ENCODE measurements at places on chromosomes 3 and 15.

DNA sequence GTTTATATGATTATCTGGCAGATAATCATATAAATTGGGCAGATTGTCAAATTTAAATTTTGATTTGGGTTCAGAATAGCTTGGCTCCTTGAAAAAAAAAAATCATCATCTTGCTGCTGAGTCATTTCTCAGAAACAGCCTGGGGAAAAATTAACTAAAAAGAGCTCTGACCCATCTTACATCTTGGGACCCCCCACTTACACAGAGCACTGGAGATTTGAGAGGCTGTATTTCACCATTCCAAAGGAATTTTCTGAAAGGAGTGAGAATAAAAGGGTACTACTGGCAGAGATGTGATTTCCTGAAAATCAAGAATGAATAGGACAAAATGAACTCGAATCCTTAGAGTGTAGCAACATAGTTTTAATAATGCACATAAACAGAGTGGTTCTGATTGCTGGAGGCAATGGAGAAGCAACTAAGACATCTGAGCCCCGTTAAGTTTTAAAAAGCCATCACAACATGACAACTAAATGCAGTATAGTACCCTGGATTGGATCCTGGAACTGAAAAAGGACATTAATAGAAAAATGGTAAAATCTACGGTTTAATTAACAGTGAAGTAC is 97.5 kb downstream of the RFTN1 start:
- no peak for DNase-seq

DNA sequence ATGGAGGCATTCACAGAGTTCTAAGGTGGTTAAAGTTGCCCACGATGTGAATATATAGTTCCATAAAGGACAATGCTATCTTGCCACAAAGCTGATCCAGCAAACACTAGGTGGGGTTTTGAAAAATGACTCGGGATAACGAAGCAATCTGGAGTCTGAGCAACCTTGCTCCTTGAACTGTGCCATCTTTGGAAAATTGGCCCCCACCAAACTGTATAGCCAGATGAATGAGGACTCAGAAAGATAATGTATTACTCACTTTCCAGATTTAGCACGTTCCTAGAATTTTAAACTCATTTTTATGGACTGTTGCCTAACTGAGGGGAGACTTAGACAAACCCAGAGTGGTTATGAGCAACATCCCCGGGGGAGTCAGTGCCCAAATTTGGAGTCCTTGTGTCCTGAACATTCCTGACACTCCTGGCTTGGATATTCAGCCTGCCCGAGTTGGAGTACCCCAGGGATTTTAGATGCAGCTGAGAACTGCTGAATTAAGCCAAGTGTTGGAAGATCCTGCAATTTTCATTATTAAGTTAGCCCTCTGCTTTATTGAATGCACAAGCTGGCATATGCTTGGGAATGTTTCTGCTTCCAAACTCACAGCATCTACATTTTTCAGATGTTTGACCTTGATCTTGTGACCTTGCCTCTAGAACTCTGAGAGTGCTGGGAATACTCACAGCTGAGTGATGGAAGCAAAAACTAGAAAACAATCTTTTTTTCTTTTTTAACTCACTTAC is 8.8 kb upstream of the MAGI1 start:
- peak; percentile 90 for DNase-seq

DNA sequence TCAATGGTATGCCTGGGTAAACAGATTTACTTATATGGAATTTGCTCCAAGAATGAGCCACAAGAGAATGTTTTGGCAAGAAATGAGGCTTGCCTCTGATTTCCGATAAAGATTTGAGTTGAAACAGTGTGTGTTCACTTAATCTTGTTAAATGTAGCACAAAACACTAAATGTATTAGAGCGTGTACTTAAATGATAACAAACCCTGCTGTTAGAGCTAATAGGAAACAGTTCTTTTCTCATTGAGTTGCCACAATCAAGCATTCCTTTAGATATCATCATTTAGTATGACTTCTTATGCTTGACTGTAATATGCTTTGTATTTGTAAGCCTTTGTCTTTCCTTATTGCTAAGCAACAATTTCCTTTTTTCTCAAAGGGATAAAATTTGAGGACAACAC is 353.6 kb upstream of the ZNF717 start:
- DNase-seq = peak; percentile 4

GRCh38 chr3:123448536-123449101 is at the start of gene ADCY5:
TSS of gene ADCY5 (minus strand) at chr3:123449090. CDS start at chr3:123448545, 545 bp downstream.
- no peak for DNase-seq

GRCh38 chr3:195162033-195162669 is 108.8 kb downstream of the XXYLT1 start:
- DNase-seq = peak; percentile 17

GRCh38 chr3:159640225-159640624 is 348.4 kb upstream of the IL12A start:
- no peak for DNase-seq

- peak; percentile 39 for DNase-seq
These were observed 8.8 kb downstream of the NECTIN3 start for GRCh38 chr3:111080413-111080812.

DNA sequence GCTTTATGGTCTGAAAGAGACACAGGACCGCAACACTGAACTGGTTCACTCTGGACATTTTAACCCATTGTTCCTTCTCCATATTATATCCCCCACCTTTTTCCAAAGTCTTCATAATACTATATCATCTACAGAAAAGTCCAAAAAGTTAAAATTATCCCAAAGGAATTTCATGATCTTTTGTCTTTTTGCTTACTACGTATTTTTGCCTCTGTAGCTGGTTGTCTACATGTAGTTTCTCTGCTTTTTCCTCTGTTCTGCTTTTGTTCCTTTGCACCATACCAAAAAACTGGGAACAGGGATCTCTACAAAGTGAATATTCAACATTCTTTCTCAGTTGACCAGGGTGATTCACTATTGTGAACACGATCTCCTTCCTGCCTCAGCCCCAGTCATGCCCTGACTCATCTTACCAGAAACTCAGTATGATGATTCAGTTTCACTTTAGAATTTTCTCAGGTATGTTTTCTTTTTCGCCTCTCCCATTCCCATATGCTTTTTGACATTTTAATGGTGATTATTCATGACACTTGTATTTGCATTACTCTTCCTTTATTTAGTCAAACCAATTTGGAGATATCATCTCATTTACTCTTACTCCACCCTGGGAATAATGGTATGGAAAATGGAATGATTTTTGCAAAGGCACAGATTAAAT is 14.5 kb downstream of the EMC4 start:
- DNase-seq = peak; percentile 92

DNA sequence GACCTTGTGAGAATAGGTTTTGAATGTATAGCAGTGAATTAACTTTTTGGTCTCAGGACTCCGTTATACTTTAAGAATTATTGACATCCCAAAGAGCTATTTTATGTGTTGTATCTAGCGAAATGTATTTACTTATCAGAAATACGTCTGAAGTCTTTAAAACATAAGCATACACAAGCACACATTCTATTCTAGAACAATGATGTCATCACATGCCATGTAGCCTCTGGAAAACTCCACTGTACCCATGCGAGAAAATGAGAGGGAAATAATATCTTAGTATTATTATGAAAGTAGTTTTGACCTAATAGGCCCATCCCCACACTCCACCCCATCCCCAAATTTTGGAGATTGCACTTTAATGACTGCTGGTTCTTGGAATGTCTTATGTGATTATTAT is 1.5 kb downstream of the POLR2M start:
- no peak for DNase-seq

DNA sequence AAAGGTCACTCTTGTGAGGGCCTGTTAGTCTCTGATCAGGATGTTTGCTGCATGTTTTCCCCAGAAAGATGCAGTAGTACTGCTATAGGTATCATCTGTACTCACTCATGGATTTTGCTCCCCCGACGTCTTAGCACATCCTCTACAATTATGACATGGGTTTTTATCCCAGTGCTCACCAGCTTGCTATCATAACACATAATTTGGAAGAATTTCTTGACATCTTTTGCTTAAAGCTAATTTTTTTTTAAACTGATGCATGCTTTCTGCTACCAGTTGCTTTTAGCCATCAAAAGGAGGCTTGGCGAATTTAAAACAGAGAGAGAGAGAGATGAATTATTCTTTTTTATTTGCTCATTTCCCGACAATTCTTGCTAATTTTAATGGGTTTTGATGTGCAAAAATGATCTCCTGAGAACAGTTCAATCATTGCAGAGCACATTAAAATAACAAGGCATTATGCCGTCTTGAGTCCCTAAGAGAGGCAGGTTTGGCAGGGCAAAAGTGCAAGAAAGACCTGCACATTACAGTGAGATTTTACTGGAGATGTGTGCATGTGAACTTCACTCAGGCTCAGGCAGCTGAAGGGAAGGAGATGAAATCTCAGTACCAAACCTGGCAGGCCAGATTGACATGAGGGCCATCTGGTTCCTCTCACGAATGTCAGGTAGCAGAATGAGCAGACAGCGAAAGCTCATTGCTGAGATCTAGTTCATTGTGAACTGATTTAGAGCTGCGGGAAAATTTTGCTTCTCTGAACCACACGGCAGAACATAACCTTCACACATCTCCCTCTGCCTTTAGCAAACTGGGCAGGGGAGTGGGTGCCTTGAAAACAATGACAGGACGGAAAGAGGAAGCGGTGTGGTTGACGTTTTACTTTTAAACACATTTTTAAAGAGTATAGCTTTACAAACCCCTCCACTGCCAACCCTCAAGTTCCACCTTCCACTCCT is 25.9 kb upstream of the GOLGA8B start:
- no peak for DNase-seq

GRCh38 chr3:23129817-23130216 is 73.3 kb upstream of the UBE2E2 start:
- DNase-seq = peak; percentile 27

- no peak for DNase-seq
These were observed 8.1 kb downstream of the XIRP1 start for GRCh38 chr3:39184081-39184967.

GRCh38 chr3:108410531-108410984 is 99.8 kb downstream of the MYH15 start:
- DNase-seq = no peak

GRCh38 chr15:64146885-64147681 is 4.4 kb upstream of the SNX22 start:
- no peak for DNase-seq

DNA sequence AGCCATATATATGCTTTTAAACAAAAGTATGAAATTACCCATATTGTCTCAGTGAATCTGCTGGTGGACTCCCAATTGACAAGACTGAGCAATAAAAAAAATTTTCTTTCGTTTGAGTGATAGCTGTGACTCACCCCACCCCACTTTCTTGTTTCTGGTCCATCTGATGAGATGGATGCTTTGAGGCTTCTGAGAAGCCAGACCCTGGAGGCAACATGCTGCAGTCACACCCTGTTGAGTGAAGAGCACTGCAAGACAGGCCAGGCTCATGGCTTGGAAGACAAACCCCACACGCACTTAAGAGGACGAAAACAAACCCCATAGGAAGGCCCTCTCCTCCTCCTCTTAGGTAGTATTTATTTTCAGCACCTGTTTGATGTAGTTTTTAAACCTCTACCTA is 276.0 kb upstream of the TTC14 start:
- DNase-seq = no peak

- DNase-seq = no peak
These were observed 55.2 kb downstream of the PGPEP1L start for GRCh38 chr15:98952381-98952803.

DNA sequence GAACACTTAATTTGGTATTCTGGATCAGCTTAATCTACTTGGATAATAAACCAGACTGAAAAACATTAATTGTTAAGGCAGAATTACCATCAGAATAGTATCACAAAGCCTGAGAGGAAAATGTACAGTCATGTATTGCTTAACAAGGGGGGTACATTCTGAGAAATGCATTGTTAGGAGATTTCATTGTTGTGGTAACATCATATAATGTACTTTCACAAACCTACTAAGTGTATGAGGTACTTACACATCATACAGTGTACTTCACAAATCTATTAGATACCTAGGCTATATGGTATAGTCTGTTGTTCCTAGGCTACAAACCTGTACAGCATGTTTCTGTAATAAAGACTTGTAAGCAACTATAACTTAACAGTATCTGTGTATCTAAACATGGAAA is 68.2 kb downstream of the NBEAL2 start:
- DNase-seq = no peak

GRCh38 chr3:166471074-166471767 is 634.0 kb upstream of the BCHE start:
- DNase-seq = no peak

DNA sequence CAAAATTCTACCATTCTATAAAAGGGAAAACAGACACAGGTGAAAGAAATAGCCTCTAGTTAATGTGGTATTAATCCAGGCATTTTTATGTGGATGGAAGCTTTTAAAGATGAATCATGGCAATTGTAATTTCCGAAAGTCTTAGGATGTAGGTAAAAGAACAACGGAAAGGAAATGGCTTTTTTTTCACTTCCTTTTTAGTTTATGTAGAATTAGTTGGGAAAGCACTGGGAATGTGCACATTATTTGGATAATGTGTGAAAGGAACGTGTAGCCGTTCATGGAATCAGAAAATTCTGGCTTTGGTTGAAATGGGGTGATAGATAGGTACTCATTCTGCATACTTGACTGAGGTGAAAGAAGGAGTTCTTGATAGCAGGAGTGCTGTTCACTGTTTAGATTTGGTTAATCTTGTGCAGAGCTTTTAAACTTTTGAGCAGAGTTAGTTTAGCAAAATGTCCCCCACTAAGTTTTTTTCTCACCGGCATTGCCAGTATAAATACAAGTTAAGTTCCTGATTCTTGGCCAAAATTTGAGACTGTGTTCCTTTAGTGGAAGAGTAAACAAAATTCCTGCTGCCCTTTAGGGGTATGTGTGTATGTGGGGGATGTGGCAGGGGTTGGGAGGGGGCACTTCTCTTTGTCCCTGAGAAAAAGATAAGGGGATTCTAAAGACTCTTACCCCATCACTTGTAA is 20.2 kb upstream of the UTS2B start:
- no peak for DNase-seq

DNA sequence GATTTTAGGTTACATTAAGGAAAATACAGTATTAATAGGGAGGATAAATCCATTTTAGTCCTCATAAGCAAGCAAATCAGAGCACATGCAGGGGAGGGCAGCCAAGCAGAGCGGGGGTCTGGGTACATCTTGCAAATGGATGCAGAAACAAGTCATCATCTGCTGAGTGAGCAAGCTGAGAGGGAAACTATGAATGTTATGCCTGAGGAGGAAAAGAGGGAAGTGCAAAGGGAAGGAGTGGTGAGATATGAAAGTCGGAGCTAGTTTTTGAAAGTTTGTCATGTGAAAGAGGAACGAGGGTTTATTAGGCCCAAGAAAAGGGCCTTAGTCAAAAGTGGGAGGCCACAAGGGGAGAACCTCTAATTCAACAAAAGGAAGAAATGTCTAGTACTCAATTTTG is 15.4 kb downstream of the PTX3 start:
- no peak for DNase-seq

GRCh38 chr3:123632161-123632655 is 47.4 kb upstream of the HACD2 start:
- peak; percentile 36 for DNase-seq

Data from AG08395 (cell line).